ENCODE measurements at places on chromosomes 5 and 9. TPM values are rescaled to one million over a fixed set of nuclear protein-coding genes. Genes with fewer than 3 reads are reported as not detected.

DNA sequence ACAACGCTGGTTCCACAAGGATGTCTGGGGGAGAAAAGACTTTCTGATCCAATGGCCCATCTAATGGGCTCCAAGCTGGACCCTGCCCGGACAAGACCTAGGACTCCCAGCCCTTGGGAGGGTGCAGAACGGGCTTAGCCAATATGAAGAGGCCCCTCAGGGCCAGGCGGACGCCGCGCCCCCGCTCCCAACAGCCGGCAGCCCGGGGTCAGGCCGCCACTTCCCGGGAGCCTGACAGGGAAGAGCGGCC, 493 bp downstream of the P4HA2 start:
- no peak for DNase-seq

DNA sequence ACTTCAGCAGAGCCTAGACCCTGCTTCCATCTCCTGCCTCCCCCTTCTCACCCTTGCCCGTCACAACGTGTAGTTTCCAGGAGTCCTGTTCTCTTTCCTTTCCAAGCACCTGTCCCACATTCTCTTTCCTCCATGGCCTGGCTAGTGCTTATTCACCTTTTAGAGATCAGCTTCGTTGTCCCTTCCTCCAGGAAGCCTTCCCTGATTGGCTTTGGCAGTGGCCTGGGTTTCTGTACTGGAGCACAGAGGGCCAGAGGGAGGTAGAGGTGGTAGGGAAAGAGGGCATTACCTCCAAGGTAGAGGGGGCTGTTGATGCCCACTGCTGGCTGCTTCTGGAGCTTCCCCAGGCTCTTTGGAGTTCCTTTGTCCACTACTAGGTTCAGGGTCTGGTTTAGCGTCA, 93.7 kb upstream of the PANK3 start:
- DNase-seq = no peak

Gene SNAPC4
- 9.6 TPM for total RNA-seq

GRCh38 chr5:140321796-140322195, 18.9 kb upstream of the PFDN1 start:
- no peak for DNase-seq

DNA sequence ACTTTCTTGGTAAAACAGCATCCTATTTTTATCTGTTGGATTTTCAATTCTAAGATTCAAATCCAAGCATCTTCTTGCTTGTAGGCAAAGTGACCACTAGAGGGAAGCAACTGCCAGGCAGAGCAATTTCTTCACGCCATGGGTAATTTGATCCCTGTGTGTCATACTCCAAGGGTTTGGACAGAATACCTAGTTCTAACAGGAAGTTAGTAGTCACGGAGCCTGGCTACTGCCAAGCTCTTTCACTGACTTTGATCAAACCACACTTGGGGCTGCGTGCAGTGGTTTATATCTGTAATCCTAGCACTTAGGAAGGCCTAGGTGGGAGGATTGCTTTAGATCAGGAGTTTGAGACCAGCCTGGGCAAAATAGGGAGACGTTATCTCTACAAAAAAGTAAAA, 473.6 kb upstream of the TNC start:
- no peak for DNase-seq

DNA sequence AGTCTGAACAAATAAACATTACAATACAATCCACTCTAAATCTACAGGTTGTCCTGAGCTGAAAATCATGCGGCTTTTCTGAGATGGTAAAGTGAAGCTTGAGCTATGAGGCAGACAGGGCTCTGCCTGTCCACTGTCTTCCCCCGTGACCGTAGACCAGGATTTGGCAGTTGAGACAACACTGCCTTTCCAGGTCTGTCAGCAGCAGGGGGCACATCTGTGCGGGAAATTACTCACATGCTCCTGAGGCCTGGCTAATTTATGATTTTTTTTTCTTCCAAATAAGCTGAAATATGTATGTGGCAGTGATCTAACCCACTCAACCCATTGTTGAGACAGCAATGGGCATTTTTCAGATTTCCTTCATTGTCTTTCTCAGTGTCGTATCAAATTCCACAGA, 307.9 kb downstream of the FBXL7 start:
- no peak for DNase-seq

Gene PCDHA1
- total RNA-seq = not detected

- no peak for DNase-seq
Measured at GRCh38 chr9:19618816-19619215, 170.0 kb downstream of the SLC24A2 start.

DNA sequence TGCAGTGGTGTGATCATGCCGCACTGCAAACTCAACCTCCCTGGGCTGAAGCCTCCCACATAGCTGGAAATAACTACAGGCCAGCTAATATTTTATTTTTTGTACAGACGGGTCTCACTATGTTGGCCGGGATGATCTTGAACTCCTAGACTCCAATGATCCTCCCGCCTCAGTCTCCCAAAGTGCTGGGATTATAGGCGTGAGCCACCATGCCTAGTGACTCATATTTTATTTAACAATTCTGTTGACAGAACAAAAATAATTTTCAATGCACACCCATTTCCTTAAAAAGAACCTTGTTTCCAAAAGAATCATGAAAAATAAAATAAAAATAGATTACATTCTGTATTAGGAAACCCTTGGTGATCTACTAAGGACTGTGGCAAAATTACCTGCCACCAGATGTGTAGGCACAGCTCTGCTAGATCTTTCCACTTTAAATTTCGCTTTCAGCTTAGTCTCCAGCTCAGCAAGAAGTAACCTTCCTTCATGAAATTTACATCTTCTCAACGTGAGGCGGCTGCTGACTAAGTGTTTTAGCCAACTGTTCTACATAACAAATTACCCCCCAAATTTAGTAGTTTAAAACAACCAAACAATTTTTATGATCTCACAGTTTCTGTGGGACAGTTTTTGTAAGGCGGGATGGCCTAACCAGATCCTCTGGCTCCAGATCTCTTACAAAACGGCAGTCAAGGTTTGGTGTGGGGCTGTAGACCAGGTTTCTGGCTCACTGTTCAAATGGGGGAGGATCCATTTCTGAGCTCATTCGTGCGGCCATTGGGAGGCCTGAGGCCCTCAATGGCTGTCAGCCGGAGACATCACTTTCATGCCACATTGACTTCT, 32.6 kb upstream of the GOLPH3 start:
- DNase-seq = no peak

- DNase-seq = no peak
Measured at GRCh38 chr5:57937501-57938173, 455.0 kb upstream of the ACTBL2 start.

GRCh38 chr5:88722546-88723073, 160.4 kb downstream of the MEF2C start:
- no peak for DNase-seq

GRCh38 chr9:133226219-133227171, 17.4 kb upstream of the OBP2B start:
- DNase-seq = no peak

DNA sequence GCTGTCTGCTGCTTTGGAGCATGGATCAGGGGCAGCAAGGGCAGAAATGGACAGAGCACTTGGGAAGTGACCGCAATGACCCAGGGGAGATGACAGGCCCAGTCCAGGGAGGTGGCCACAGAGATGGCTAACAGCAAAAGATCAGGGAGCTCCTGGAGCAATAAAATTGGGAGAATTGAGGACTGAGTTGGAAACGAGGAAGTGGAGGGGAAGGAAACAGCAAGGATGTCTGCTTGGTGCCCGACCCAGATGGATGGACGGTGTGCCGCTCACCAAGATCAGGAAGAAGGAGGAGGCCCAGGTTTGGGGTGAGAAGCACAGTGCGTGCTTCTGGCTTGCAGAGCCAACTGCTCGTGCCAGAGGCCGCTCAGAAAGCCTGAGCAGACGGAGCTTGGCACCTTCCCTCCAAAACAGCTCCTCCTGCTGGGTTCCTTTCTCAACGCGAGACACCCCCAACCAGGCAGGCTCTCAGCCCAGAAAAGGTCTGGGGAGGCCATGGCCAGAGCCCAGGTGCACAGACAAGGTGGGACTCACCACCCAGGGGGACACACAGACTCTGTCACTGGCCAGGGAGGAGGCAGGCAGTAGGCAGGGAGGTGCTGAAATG, 1.7 kb upstream of the SLC34A1 start:
- peak; percentile 44 for DNase-seq

Gene TCF7
- 97.8 TPM for total RNA-seq

GRCh38 chr9:135602789-135603481, 36.4 kb downstream of the GLT6D1 start:
- DNase-seq = peak; percentile 63

Gene ENTPD2
- 0.34 TPM for total RNA-seq

DNA sequence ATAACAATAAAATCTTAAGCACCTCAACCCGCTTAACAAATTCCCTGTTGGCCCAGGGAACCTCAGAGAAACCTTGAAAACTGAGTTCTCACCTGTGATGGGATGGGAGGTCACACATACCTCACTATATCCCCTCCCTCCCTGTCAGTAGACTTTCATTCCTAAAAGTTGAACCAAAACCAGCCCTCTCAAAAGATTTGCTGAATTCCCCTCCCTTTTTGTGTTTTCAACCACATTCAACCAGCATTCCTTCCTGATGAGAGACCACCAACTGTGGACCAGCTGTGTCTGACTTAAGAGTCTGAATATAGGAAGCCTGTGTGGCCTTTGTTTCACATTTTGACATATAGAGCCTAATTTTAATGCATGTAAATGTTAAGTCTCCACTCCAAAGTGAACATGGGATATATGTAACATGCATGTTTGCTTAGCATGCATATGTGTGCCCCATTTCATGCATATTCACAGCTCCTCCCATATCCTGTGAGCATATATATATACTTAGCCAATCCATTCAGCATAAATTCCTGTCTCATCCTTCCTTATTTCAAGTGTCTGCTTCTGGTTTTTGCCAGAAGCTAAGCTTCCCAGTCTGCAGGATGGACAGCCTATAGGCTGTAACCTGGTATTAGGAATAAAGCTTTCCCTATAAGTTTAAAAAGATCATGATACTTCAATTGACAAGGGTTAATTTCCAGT, 604.6 kb downstream of the PTPRD start:
- no peak for DNase-seq

Gene MPDZ
- not detected for total RNA-seq

- no peak for DNase-seq
Measured at GRCh38 chr9:100354121-100354800, 1.5 kb upstream of the TEX10 start.

- DNase-seq = no peak
Measured at GRCh38 chr5:55570026-55570425, 35.3 kb upstream of the PLPP1 start.

GRCh38 chr9:17906841-17907778, 328.2 kb downstream of the SH3GL2 start:
- DNase-seq = no peak

DNA sequence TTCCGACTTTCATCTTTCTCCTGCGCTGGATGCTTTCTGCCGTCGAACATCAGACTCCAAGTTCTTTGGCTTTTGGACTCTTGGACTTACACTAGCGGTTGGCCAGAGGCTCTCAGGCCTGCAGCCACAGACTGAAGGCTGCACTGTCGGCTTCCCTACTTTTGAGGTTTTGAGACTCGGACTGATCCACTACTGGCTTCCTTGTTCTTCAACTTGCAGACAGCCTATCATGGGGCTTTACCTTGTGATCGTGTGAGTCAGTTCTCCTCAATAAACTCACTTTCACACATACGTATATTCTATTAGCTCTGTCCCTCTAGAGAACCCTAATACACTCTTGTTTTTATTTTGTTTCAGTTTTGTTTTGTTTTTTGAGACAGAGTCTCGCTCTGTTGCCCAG, 10.3 kb downstream of the FKBP15 start:
- DNase-seq = no peak

Gene PCDHAC2
- total RNA-seq = not detected

All from activated CD8-positive, alpha-beta T cell treated with anti-CD3 and anti-CD28 coated beads, Interleukin-2, amount 10 ng/mL, durations not matched to agents 7 days and 5 days (primary cell).